Stimulated activated CD8-positive, alpha-beta memory T cell treated with anti-CD3 and anti-CD28 coated beads, Interleukin-15, amount 100 ng/mL, for 1 hour (primary cell): ENCODE measurements at places on chromosomes 3 and 15.

GRCh38 chr15:77021803-77022381 lies 27.0 kb downstream of the PSTPIP1 start:
- no peak for DNase-seq

GRCh38 chr3:56799251-56799882 lies 2.4 kb downstream of the ARHGEF3 start:
- DNase-seq = no peak

GRCh38 chr3:106913966-106914365 lies 463.3 kb upstream of the CCDC54 start:
- no peak for DNase-seq

- peak; percentile 87 for DNase-seq
Observed at GRCh38 chr3:125916376-125916978, 52.5 kb upstream of the ROPN1B start.

- no peak for DNase-seq
Observed at GRCh38 chr3:141253326-141253725, 21.7 kb downstream of the PXYLP1 start.

- DNase-seq = no peak
Observed at GRCh38 chr15:86653344-86654197, 573.9 kb downstream of the AGBL1 start.

- DNase-seq = no peak
Observed at GRCh38 chr3:159559771-159560170, 428.9 kb upstream of the IL12A start.

DNA sequence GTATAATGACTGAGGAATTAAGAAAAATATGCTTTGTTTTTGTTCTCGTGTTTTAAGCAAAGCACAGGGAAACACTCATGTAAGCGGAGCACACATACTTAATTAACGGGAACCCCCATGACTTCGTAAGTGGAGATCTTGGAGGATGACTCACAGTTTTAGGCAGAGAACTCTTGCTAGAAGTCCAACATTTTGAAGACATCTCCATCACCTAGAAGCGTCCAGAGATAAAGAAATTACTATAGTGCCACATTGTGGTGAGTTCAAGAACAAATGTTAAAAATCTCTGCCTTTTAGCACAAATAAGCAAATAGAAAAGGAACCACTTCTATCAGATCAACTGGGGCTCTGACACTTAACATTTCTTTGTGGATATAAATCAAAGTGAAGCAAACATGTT lies 194.1 kb upstream of the ARHGEF26 start:
- no peak for DNase-seq

- no peak for DNase-seq
Observed at GRCh38 chr3:151816091-151816604, 2.2 kb downstream of the AADAC start.

GRCh38 chr15:78873793-78874765 lies 1.4 kb downstream of the MORF4L1 start:
- no peak for DNase-seq

DNA sequence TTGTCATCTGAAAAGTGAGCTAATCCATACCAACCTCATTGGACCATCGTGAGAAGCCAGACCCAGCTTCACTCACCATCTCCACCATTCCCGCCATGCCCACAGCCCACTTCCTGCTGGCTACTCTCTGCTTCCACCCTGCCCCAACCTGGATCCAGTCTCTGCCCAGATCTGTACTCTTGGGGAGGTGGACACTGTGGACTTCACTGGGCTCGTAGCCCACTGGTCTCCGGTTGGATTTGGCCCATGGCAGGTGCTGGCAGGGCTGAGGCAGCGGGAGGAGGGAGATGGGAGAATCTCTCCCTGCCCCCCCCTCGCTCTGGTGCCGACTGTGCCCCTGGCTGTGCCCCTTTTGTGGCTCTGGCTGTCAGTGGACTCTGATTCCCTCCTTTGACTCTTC lies 193.8 kb downstream of the ABHD5 start:
- DNase-seq = no peak

GRCh38 chr15:63587527-63587926 lies 9.7 kb upstream of the FBXL22 start:
- no peak for DNase-seq

DNA sequence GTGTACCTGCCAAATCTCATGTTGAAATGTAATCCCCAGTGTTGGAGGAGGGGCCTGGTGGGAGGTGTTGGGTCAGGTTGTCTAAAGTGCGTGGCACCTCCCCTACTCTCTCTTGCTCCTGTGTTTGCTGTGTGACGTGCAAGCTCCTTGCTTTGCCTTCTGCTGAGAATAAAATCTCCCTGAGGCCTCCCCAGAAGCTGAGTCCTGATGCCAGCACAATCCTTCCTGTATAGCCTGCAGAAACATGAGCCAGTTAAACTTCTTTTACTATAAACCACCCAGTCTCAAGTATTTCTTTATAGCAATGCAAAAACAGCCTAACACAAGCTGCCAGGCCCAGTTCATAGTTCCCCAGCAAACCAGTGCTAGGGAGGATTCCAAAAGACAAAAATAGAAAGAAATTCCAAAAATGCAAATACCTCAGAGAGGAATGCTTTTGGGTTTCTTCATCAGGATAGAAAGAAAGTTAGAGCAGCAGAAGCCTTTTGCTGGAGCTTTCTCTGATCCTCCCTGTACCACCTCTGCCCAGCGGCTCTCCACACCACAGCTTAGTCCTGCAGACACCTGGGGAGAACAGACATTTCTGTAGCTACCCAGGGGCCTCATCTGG lies 25.9 kb upstream of the CDV3 start:
- no peak for DNase-seq
